Stimulated activated CD4-positive, alpha-beta T cell treated with anti-CD3 and anti-CD28 coated beads, TNF-alpha, amount 100 ng/mL, for 48 hours (primary cell): ENCODE measurements at places on chromosomes 3 and 15.

DNA sequence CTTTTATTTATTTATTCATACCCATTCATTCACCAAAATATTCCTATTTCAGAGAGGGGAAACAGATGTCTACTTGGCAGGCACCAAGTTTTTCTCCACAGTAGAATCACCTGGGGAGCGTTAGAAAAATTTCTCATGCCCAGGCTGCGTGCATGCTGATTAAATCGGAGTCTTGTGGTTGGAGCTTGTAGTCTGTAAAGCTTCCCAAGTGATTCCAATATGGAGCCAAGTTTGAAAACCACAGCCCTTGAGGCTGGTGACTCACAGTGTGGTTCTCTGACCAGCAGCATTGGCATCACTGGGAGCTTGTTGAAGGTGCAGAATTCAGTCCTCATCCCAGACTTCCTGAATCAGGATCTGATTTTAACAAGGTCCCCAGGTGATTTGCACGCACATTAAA lies 49.7 kb downstream of the PDHB start:
- DNase-seq, result no peak

- no peak for DNase-seq
These were observed 3.3 kb downstream of the CRABP1 start for GRCh38 chr15:78343276-78344060.

DNA sequence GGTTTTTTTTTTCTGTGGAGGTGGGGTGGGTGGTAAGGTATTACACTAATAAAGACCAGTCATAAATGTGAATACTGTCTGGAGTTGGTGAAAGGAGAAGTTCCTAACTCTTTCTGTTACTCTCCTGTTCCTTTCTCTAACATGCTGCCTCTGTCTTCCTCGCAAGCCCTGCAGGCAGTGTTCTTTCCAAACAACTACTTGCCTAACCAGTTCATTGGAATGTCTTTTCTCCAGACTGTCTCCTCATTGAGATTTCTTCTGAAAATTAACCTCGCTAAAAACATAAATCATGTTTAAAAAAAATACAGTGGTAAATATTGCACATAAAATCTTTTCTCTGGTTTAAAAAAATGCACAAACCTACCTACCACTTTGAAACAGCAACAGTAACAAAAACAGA lies 135.2 kb downstream of the TP63 start:
- DNase-seq, result no peak

DNA sequence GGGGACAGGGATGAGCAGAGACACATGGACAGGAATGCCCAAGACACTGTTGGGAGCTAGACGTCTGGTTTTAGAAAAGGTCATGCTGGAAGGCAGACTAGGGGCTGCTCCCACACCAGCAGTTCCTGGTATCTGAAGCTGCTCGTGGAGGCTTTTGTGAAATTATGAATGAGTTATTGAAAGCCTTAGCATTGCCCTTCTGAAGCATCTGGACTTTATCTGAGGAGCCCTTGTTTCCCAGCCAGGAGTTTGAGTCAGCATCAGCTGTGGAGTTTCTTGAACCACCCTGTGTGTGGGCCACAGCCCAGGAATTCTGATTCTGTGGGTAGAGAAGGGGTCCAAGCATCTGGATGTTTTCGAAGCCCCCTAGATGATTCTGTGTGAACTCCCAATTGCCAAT lies 258.7 kb downstream of the SLCO3A1 start:
- DNase-seq, result no peak

DNA sequence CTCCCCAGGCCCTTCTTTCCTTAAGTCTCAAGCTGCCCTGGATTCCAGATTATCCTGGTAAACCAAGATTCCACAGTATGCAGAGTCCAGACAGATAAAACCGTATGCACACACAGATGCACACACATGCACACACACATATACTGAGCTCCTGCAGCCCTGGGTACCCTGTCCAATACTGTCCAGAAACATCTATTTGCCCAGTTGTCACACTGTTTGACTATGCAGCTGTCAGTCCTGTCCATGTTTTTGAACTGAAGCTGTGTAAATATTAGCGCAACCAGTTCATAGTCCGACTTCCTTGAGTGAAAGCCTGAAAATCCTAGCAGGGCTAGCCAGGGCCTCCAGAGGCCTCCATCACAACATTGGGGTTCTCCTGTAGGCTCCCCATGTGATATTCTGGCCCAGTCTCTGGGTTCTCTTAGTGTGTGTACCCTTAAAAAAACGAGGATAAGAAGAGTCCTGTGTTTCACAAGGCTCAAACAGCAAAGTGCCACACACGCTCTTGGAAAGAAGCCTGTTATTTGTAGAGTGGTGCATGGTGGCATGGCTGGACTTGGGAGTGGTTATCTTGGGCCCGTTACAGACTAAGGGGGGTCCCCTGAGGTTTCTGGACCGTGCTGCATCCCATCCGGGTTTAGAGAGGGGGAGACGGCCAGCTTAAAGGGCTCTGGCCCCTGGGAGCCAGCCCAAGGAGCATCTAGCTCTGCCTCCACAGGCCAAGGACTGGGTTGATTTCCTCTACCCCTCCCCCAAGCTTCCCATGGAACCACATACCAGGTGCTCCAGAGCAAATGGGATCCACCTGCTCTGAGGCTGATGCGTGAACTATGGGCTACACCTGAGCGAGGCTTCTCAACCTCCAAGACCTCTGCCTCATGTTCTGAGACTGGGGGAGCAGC lies 108.3 kb downstream of the IQSEC1 start:
- no peak for DNase-seq

DNA sequence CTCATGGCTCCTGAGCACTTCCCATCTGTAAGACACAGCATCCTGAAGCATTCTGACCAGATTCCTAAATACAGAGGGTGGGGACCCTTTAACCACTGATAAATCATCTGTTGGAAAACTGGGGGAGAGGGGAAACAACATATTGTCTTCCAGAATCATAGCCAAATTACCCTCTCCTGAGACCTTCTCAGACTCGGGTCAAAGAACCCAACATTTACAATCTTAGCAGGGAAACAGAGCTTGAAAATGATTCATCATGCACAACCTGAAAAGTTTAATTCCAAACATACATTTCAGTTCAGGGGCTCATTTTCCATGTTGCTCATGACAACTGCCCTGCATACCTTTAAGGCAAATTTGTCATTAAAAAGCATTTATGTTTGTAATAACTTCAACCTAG lies 48.5 kb upstream of the TSPAN3 start:
- no peak for DNase-seq

DNA sequence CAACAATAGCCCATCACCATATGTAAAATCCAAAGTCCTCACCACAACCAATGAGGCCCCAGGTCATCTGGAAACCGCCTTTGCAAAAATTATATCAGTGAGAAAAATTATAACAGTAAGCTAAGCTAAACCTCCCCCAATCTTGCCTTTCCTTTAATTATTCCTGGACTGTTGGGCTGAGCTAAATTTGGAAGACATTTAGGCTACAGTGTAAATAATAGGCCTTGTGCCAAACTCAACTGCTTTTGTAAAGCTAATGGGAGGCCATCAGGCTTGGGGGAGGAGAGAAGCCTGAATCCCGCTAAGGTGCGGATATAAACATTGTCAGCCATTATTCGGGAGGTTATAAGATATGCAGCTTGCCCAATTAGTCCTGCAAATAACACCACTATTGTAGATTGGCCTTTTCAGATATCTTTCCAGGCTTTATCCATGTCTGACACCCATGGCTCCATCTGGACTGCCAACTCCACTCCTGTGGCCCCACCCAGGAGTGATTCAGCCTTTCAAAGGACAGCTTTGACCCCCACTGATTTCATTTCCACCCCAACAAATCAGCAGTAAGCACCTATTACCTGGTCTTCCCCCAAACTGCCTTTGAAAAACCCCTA lies 53.0 kb upstream of the CA12 start:
- no peak for DNase-seq

DNA sequence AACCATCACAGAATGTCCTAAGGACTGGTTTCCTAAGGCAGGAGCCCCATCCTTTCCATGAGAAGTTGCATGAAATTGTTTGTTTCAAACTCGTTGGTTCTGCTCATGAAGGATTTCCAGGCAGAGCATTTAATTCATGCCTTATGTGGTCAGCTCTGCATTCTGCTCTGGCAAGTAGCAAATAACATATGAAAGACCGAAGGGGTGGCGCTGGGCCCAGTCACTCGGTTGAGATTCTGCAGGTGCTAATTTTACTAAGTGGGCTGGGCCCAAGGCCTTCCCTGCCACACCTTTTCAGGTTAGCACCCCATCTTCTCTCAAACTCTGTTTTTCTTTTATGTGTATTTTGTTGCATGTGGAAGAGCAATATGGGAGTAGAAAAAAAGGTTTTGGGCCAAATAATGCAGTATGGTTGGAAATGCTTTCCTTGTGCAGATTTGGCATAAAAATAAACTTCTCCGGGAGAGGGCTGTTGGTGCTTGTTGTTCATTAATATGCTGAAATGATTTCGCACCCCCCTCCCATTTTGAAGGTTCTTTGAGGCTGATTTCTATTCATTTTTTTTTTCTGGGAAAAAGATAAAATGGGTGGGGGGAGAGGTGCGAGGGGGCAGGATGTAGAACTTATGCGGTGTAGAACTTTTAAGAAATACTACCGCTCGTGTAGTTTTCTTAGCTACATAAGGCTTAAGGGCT lies 182.9 kb upstream of the FEZF2 start:
- no peak for DNase-seq

GRCh38 chr3:139225548-139225947 lies 118.3 kb upstream of the MRPS22 start:
- DNase-seq, result no peak

DNA sequence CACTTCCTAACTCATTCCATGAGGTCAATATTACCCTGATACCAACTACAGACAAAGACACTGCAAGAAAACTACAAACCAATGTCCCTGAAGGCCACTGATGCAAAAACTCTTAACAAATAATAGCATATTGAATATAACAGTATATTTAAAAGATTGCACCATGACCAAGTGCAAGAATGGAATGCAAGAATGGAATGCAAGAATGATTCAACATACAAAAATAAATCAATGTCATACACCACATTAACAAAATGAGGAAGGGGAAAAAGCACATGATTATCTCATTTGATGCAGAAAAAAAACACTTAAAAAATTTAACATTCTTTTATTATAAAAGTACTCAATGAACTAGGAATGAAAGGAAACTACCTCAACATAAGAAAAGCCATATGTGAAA lies 463.1 kb upstream of the NECTIN3 start:
- DNase-seq, result no peak

DNA sequence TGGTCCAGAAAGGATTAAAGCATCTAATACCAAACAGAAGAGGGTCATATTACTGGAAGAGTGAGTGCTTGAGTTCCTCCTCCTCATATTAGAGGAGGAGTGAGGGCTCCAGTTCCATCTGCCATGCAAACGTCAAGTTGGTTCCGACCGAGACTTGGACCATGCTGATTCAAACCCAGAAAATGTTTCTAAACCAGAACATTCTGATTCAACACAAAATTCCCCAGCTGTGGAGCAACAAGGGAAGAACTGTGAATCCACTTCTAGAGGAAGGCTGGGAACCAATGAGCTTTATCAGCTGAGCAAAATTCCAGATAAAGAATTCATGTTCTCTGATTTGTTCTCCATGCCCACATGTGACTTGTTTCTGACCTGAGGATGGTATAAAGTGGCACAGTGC lies 135.6 kb upstream of the WNT5A start:
- no peak for DNase-seq

DNA sequence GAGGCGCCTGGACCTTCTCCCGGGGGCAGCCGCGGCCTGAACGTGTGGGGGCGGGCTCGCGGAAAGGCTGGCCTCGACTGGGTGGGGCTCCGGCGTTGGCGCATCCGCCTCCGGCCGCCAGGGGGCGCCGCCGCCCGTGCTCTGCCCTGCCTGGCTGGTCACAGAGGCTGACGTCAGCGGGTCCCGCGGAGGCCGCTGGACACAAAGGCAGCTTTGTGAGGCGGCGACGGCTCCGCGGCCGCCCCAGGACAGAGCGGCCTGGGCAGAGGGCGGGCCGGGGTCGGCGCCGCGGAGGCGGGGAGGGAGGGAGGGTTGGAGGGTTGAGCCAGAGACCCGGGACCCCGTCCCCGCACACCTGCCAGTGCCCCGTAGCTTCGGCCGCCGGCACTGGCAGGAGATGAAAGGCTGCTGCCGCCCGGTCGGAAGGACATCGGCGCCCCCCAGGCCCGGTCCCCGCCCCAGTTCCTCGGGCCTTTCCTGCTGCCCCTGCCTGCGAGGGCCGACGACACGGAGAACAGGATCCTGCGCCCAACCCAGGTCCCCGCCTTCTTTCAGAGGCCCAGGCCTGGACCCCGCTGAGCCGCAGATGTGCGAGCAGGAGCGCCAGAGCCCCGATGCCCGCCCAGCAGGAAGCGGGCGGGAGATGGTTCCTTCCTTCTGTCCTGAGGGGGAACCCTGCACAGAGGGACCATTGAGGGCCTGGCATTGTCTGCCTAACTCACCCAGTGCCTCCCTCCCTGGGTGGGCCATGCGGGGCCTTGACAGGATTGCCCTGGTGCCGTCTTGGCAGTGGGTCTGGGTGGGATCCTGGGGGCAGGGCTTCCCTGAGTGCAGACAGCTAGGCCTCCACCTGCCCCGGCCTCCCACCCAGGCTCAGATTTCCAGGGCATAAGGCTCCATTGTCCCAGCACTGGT lies 8.7 kb upstream of the SEMA3B start:
- peak; percentile 65 for DNase-seq

GRCh38 chr3:45890405-45890804 lies 4.1 kb downstream of the CCR9 start:
- no peak for DNase-seq

DNA sequence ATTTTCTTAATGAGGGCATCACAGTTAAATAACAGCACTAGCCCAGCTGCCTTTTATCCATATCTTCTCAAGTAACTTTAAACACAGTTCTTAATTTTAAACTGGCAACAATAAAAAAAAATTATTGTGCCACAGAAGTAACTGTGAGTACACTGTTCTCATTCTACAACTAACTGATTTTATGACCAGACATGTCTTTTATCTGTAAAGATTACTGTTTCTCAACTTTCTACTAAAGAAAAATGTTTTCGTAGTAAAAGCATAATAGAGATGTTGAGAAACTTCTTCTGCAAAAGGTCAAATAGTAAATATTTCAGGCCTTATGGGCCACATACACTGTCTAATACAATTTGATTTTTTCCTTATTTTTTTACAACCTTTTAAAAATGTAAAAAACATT lies 32.0 kb downstream of the PLOD2 start:
- DNase-seq, result no peak

GRCh38 chr15:52486003-52486996 lies 42.4 kb downstream of the MYO5A start:
- no peak for DNase-seq

DNA sequence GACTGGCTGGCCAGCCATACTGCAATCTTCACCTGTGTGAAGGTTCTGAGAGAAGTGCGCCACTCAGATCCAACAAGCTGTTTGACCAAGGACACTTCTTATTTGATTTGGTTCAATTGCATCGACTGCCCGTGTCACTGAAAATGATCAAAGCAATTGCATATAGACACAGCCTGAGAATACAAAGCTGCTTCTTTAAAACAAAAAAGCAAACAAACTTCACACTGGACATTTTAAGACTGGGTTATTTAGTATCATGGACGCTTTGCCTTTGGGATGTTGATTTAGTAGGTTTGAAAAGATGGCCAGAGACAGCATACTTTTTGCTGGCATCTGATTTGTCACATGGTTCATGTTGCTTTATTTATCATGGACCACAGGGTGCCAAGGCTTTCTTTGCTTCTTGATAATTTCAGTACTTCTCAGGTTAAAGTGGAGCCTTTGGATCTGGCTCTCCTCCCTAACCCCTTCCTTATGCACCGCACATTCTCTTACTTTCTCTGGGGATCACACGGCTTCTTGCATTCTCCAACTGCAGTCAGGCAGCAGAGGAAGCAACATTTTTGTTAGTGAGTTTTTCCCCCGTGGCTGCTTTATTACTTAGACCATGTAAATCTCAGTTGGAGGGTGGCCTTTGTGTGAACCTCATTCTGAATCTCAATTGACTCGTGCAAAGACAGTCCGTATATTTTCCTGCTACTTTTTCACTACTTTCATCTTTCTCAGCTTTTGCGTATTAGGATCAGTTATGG lies 151.0 kb downstream of the CD47 start:
- DNase-seq, result no peak
